Stimulated activated CD4-positive, alpha-beta T cell treated with anti-CD3 and anti-CD28 coated beads, TNF-alpha, amount 100 ng/mL, for 48 hours (primary cell): ENCODE measurements at places on chromosomes 6 and 20.

DNA sequence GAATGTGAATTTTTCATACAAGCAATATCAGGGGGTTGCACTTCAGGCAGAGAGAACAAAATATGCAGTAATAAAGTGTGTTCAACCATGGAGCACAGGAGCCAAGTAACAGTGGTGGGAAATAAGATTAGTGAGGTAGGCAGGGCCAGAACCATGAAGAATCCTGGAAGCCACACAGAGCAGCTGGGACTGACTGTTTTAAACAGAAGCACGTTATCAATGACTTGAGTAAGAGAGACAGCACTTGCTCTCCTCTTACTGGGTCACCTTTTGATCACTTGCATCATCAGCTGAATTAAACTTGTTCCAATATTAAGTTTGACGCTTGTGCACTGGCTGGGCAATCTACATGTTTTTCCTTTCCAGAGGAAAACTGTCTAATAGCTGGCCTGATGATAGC, 238.5 kb downstream of the TBX18 start:
- DNase-seq: no peak

GRCh38 chr6:108157981-108158525, 7.8 kb upstream of the NR2E1 start:
- no peak for DNase-seq

DNA sequence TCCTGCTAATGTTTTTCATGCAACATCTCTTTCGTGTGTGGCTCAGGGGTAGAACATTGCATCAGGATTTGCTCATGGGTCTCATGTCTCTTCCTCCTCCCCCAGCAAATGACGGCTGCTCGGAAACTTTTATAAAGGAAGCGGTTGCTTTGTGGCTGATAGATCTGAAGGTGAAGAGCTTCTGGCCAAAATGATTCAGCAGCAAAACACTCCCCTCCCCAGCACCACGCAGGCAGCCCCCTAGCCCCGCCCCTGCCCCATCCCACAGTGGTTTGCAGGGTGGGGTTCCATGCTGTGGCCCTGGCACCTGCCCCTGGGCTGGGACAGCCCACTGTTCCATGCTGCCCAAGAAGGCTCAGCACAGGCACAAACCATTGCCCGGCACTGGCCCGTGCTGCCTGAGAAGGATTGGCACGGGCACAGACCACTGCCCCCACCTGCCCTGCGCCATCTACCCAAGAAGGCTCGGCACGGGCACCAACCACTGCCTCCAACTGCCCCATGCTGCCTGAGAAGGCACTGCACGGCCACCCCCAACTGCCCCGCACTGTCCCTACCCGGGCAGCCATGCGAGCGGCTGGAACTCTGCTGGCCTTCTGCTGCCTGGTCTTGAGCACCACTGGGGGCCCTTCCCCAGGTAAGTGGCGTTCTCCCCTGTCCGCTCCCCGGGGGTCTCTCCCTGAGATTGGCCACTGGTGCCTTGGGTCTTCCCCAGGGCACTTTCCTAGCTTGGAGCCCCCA, at the start of gene CST7:
TSS of gene CST7 (plus strand) at position 331 of the 741 bp plus-strand sequence. CDS start at position 568, 237 bp downstream.
- DNase-seq: peak; percentile 84

DNA sequence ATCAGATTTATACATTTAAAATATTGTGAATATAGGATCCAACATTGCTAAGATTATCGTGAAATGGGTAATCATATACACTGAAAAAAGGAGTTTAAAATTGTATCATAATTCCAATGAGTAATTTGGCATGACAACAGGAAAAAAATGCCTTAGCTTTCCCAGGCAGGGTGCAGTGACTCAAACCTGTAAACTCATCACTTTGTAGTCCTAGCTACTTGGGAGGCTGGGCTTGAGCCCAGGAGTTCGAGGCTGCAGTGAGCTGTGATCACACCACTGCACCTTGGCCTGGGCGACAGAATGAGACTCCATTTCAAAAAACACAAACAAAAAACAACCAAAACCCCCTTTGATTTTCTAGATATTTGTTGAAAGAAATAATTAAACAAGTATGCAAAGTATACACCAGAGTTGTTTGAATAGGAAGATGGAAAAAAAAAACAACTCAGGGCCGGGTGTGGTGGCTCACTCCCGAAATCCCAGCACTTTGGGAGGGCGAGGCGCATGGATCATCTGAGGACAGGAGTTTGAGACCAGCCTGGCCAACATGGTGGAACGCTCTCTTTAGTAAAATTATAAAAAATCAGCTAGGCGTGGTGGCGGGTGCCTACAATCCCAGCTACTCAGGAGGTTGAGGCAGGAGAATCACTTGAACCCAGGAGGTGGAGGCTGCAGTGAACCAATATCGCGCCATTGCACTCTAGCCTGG, 98.7 kb downstream of the TRERF1 start:
- DNase-seq: no peak
